ENCODE measurements at places on chromosomes 6 and 20. TPM values are rescaled to one million over a fixed set of nuclear protein-coding genes. Genes with fewer than 3 reads are reported as not detected.
A peak's percentile ranks its signal among the peaks of the same experiment; 100 is the strongest.

DNA sequence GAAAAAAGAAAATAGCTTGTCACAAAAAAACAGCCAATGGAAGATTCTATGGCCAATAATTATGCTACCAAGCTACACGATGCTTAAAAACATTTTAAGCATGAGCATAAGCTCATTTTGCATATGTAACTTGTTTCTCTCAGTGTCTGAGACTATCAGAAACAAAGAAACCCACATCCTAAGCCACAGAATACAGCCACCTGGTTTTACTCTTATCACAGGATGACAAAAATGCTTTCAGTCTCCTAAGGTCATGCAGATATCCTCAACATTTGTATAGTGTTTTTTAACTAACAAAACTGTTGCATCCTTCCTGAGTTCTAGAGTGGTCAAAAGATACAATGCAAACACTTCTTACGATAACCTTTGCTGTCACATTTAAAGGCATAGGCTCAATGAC, 172.1 kb upstream of the RUNX2 start:
- peak; percentile 39 for DNase-seq

OPRL1 gene
- total RNA-seq = 1.6 TPM

- no peak for DNase-seq
These were observed 7.7 kb downstream of the TNFRSF21 start for GRCh38 chr6:47302043-47302442.

DNA sequence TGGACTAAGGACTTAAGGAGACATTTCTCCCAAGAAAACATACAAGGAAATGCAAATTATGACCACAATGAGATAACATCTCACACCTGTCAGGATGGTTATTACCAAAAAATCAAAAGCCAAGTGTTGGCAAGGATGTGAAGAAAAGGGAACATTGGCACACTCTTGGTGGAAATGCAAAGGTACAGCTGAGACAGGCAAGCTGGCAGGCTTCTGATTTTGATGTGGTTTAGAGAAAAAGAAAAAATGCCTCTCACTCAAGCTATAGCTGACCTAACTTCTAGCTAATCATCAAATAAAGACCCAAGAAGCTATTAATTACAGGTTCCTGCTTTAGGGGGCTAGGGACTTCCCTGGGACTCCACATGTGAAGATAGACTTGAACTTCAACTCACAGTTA, 139.8 kb downstream of the THEMIS start:
- no peak for DNase-seq

PLCB4 gene
- not detected for total RNA-seq
